ENCODE measurements at places on chromosomes 3 and 15. TPM values are rescaled to one million over a fixed set of nuclear protein-coding genes. Genes with fewer than 3 reads are reported as not detected.

LIPH gene
- total RNA-seq = 0.18 TPM

GRCh38 chr15:35622641-35623340, 76.8 kb upstream of the DPH6 start:
- no peaks in the 10 kb centered on the region for H3K36me3 ChIP-seq
- peaks cover 24% of the 10 kb centered on the region for H3K4me1 ChIP-seq
- no peaks in the 10 kb centered on the region for H3K27me3 ChIP-seq
- H3K27ac ChIP-seq = no peak overlapping the region

TRH gene
- total RNA-seq = 0.13 TPM

DNA sequence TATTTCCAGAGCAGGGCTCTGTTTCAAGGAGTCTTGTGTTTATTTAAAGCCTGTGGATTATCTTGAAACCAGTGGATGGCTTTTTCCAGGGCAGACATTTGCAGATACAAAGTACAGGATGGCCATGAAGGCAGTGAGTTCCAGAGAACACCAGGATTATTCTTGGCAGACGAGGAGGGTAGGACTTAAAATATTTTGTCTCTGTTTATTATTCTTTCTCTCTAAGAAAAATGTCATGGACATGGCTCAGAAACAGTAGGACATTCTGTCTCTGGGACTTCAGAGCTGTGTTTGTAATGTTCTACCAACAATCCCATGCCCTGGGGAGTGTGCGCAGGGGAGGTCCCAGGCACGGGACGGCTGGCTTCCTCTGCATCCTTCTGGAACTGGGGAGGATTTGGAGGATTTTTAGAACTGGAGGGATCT, 125.9 kb downstream of the ATP10A start:
- DNase-seq = no peak
- H3K4me1 ChIP-seq = peaks cover 10% of the 10 kb centered on the region
- no peak overlapping the region for H3K4me3 ChIP-seq
- peak overlapping the region; percentile 58 for H3K27ac ChIP-seq

GRCh38 chr3:112806903-112807302, 39.8 kb downstream of the CD200R1L start:
- H3K4me1 ChIP-seq = peaks cover 42% of the 10 kb centered on the region
- no peak overlapping the region for H3K4me3 ChIP-seq
- no peak for DNase-seq
- no peaks in the 10 kb centered on the region for H3K27me3 ChIP-seq
